Osteocyte (in vitro differentiated cells): ENCODE measurements at places on chromosomes 16 and 17. TPM values are rescaled to one million over a fixed set of nuclear protein-coding genes. Genes with fewer than 3 reads are reported as not detected.
A peak's percentile ranks its signal among the peaks of the same experiment; 100 is the strongest.

The DHRS7C gene
- not detected in 2 replicates for total RNA-seq

DNA sequence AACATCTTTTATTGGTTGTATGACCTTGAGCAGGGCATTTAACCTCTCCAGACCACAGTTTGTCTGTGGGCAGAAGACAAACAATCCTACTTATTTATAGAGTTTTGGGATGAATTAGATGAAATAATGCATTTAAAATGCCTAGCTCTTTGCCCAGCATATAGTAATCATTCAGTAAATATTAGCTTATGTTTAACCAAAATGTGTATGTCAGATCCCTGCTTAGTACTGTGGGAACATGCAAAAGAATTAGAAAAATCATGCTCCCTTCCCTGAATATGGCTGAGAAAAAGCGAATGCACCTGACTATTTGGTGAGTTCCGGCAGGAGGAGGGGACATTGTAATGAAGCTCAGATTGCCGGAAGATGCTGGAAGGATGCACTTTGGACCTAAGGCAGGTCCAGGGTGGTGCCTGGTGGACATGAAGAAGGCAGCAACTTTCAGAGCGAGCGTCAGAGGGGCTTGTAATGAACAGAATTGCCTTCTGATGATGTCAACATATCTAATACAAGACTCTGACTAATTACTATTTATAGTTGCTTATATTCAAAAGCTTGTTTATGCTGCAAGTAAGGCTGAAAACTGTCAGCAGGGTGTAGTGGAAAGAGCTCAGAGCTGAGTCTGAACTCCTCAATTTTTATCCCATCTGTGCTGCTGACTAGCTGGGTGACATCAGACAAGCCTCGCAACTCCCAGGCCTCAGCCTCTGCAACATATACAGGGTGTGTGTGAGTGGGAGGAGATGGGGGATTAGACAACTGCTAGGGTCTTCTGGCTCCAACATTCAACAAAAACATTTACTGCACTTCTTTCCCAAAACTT is 221.2 kb downstream of the PRKCA start:
- peaks cover 43% of the 10 kb centered on the region for H3K4me1 ChIP-seq
- no peak for DNase-seq
- no peak overlapping the region for H3K27ac ChIP-seq
- H3K36me3 ChIP-seq: no peaks in the 10 kb centered on the region
- no peak overlapping the region for H3K4me3 ChIP-seq

- no peak overlapping the region for H3K27ac ChIP-seq
- no peak for DNase-seq
- H3K4me1 ChIP-seq: peaks cover 19% of the 10 kb centered on the region
- H3K27me3 ChIP-seq: no peaks in the 10 kb centered on the region
Observed at GRCh38 chr16:68202091-68202519, 33.8 kb downstream of the ESRP2 start.

GRCh38 chr16:81649561-81650184 is 129.4 kb upstream of the PLCG2 start:
- peaks cover 41% of the 10 kb centered on the region for H3K4me1 ChIP-seq
- peaks cover 2% of the 10 kb centered on the region for H3K36me3 ChIP-seq
- no peak overlapping the region for H3K4me3 ChIP-seq
- no peaks in the 10 kb centered on the region for H3K27me3 ChIP-seq
- no peak for DNase-seq

DNA sequence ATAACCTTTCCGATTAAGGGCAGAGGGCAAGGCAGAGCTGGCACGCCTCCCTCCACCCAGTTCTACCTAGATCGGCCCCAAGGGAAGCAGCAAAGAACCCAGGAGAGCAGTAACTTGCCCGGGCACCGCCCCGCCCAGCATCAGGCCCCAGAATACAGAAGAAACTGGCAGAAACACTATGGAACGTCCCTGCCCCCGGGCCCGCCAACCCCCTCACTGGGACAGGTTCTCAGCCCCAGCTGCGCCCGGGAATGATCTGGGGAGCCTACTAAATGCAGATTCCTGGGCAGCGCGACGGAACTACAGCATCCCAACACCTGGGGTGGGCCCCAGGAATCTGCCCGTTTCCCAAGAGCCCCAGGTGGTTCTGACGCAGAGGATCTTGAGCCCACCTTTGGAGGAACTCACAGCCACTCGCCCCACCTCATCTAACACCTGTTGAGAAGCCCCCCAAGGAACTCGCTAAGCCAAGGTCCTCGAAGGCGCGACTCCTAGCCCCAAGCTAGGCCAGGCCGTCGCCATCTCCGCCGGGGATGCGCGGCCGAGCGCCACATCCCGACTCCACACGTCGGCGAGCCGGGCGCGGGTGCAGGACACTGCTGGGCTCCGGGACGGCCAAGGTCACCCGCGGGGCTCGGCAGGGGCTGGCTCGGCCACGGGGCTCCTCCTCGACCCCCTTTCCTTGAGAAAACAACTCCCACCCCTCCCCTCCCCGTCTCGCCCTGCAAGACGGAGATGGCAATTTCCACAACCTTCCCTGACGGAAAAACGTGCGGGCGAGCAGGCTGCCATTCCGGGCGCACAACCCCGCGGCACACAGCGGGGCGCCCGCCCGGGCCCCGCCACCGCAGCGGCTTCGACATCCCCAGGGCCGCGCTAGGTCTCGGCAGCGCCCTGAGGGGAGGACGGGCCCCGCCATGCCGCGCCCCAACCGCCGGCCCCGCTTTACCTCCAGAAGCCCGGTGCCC is 913 bp downstream of the CDIP1 start:
- H3K27me3 ChIP-seq: no peaks in the 10 kb centered on the region
- peaks cover 19% of the 10 kb centered on the region for H3K4me1 ChIP-seq
- H3K36me3 ChIP-seq: peaks cover 8% of the 10 kb centered on the region
- H3K4me3 ChIP-seq: peak overlapping the region; percentile 73

GRCh38 chr16:57725554-57725953 is 10.0 kb upstream of the KATNB1 start:
- no peaks in the 10 kb centered on the region for H3K36me3 ChIP-seq
- no peak for DNase-seq
- no peak overlapping the region for H3K27ac ChIP-seq
- H3K4me3 ChIP-seq: no peak overlapping the region
- H3K4me1 ChIP-seq: no peaks in the 10 kb centered on the region
- H3K27me3 ChIP-seq: no peaks in the 10 kb centered on the region

DNA sequence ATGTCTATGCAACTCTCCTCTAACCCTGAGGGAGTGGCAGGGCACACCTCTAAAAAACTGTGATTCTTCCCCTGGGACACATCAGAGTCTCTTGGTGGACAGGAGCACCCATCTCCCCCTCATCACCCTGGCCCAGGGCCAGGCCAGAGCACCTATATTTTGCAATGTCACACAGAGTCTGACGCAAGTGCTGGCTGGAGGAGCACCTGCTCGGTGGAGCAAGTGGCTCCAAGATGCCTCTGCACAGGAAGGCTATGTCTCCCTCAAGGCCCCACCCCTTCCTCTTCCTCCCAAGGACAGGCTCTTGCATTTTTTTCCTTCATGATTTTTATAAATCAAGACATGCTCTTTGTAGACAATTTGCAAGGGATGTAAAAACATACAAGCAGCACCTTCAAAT is 13.3 kb downstream of the SNN start:
- H3K4me3 ChIP-seq: no peak overlapping the region
- peaks cover 51% of the 10 kb centered on the region for H3K36me3 ChIP-seq
- no peak overlapping the region for H3K27ac ChIP-seq
- H3K27me3 ChIP-seq: no peaks in the 10 kb centered on the region

DNA sequence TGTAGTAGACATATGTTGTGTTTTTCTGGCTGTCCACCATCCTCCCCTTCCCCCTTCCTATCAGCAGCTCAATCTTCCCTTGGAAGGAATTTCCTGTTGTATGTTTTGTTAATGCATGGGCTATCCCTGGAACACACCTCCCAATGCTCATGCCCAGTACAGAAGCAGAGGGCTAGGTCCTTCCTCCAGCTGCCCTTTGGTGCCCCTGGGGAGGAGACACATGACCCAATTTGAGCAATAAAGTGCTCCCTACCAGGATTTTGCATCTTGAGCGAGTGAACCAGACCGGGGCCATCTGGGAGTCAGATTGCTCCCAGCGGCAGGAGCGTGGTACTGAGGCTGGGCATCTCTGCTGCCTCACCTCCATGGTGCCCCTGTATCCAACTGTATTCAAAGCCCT is 141.5 kb upstream of the MED13 start:
- peaks cover 16% of the 10 kb centered on the region for H3K4me1 ChIP-seq
- DNase-seq: peak; percentile 42
- H3K27ac ChIP-seq: no peak overlapping the region

GRCh38 chr17:47732399-47733046 is 513 bp upstream of the TBX21 start:
- H3K27ac ChIP-seq: no peak overlapping the region
- H3K4me1 ChIP-seq: peaks cover 7% of the 10 kb centered on the region
- no peaks in the 10 kb centered on the region for H3K36me3 ChIP-seq
- H3K27me3 ChIP-seq: peaks cover 77% of the 10 kb centered on the region
- H3K4me3 ChIP-seq: peak overlapping the region; percentile 64

The ARHGAP27 gene
- total RNA-seq: 0.99 and 1.6 TPM in 2 replicates

DNA sequence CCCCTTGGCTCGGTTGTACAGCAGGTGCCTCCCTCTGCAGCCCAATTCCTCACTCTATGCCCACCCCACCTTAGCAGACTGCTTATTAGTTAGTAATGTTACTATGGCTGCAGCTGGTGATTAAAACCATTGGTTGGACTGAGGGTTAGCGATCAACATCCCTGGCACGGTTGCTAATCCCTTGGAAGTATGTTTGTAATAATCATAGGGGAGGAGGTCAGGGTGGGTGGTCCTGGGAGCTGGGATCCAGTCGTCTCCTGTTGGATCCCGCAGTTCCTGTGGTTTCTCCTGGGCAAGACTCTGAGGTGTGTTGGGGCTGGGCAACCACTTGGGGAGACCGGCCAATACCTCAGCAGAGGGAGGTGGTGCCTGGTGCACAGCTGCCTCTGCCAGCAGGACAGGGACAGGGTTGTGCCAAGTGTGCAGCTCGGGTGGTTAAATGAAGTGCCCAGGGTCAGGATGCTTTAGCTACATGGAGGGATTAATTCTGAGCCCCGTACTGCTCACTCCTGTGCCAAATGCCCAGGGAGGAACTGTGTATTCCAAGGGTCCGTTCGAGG is 38.0 kb downstream of the FZD2 start:
- H3K27ac ChIP-seq: no peak overlapping the region
- no peaks in the 10 kb centered on the region for H3K36me3 ChIP-seq
- H3K4me3 ChIP-seq: no peak overlapping the region
- DNase-seq: no peak
- no peaks in the 10 kb centered on the region for H3K27me3 ChIP-seq

- H3K4me3 ChIP-seq: peak overlapping the region; percentile 98
- H3K27ac ChIP-seq: peak overlapping the region; percentile 78
- peaks cover 10% of the 10 kb centered on the region for H3K36me3 ChIP-seq
- H3K4me1 ChIP-seq: peaks cover 27% of the 10 kb centered on the region
Observed at GRCh38 chr16:8798535-8799157, 1.0 kb downstream of the PMM2 start.

- peak overlapping the region; percentile 27 for H3K27ac ChIP-seq
- DNase-seq: no peak
- no peak overlapping the region for H3K4me3 ChIP-seq
- no peaks in the 10 kb centered on the region for H3K36me3 ChIP-seq
Observed at GRCh38 chr16:74578433-74578832, 28.5 kb downstream of the GLG1 start.

The CES1 gene
- not detected in 2 replicates for total RNA-seq

The GJC1 gene
- total RNA-seq: 40.6 and 43.0 TPM in 2 replicates

DNA sequence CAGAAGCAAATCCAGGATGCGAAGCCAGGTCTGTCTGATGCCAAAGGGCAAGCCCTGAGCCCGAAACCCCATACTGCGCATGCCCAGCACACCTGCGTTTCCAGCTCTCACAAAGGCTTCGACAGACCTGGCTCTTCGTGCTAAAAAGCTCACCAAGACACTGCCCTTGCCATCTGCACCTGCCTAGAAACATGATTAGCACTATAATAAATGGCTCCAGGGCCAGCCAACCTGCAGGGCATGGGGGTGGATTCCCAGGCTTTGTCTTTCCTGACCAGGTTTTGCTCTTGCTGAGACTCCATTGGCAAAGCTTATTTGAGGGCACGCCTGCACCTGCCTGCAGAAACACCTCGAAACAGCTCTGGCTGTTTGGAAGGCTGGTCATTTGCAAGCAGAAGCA is 14.4 kb upstream of the PLD6 start:
- no peak for DNase-seq
- H3K4me3 ChIP-seq: no peak overlapping the region
- H3K27ac ChIP-seq: no peak overlapping the region
- no peaks in the 10 kb centered on the region for H3K4me1 ChIP-seq

DNA sequence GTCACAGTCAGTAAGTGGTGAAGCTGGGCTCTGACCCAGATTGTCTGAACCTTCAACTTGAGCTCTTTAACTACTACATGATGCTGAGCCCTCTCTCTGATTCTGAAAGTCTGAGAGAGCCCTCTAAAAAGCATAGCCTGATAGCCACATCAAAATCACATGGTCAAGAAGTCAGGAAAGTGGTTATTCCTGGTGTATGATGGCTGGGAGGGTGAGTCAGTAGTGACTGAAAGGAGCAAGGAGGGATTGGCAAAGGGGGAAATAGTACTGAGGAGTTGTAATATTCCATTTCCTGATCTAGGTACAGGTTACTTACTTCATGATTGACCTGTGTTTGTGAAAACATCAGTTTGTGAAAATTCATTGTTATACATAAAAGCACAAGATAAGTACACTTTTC is 89.1 kb downstream of the SSH2 start:
- peaks cover 1% of the 10 kb centered on the region for H3K36me3 ChIP-seq
- DNase-seq: no peak
- no peaks in the 10 kb centered on the region for H3K27me3 ChIP-seq
- H3K27ac ChIP-seq: no peak overlapping the region
- H3K4me3 ChIP-seq: no peak overlapping the region

- H3K4me1 ChIP-seq: peaks cover 16% of the 10 kb centered on the region
- H3K36me3 ChIP-seq: peaks cover 9% of the 10 kb centered on the region
- no peaks in the 10 kb centered on the region for H3K27me3 ChIP-seq
- no peak for DNase-seq
Observed at GRCh38 chr16:4733211-4733742, 794 bp downstream of the ANKS3 start.

GRCh38 chr16:30351586-30352419 is 3.3 kb downstream of the CD2BP2 start:
- no peak overlapping the region for H3K4me3 ChIP-seq
- no peak overlapping the region for H3K27ac ChIP-seq
- H3K27me3 ChIP-seq: no peaks in the 10 kb centered on the region
- peaks cover 20% of the 10 kb centered on the region for H3K36me3 ChIP-seq
- DNase-seq: no peak

DNA sequence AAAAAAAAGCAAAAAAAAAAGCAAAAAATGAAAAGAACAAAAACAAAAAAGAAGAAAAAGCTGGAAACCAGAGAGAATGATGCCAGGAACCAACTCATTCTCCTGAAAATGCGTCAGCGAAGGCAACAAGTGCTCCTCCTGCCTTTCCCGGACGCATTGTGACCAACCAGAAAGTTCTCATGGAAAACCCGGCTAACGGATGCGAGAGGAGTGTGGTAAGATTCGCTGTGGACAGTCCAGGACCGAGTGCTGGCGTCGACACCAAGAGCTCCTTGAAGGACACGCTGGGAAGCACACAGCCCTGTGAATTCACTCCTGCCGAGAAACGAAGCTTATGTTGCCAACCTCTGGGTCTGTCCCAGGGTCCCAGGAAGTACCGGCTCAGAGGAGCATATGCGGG is 43.4 kb downstream of the METRNL start:
- H3K4me1 ChIP-seq: peaks cover 25% of the 10 kb centered on the region
- H3K36me3 ChIP-seq: peaks cover 6% of the 10 kb centered on the region
- DNase-seq: no peak

- H3K27me3 ChIP-seq: no peaks in the 10 kb centered on the region
- DNase-seq: no peak
- H3K36me3 ChIP-seq: no peaks in the 10 kb centered on the region
- peak overlapping the region; percentile 1 for H3K27ac ChIP-seq
- H3K4me3 ChIP-seq: no peak overlapping the region
- peaks cover 12% of the 10 kb centered on the region for H3K4me1 ChIP-seq
Observed at GRCh38 chr17:12522336-12522735, 143.4 kb upstream of the MYOCD start.
